ENCODE measurements at places on chromosomes 1 and 21.

GRCh38 chr21:38824124-38824822, 18.5 kb downstream of the ETS2 start:
- DNase-seq: no peak

DNA sequence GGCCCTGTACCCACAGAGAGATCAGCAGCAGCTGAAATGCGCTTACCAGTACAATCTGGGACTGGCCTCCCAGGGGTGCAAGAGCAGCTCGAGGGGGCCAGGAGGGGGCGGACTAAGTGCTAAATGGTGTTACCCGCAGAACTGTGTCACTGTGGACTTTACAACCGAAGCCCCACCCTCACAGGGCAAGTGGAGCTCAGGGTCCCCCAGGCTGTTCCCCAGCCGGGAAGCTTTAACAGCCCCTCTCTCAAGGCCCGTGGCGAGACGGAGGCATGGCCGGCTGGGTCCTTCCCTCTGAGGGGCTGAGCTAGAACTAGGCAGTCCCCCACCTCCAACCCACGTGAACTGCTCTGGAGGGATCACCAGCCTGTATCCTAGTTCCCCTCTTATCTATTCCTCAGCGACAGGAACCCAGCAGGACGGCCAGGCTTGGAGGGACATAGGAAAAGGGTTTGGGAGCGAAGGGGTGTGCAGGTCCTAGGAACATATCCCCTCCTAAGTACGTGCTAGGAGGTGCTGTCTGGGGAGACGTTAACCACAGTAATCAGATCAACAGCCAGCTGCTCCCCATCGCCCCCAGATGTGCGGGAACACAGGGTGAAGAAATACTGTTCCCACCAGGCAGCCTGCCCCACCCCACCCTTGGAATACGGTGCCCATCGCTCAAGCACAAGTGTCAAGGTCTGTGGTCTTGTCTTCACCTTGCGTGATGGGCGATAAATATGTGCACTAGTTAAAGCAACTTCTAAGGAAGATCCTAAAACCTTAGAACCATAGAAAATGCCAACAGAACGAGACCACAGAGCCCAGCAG, 24.4 kb downstream of the ZBTB17 start:
- DNase-seq: no peak

GRCh38 chr1:244914761-244915160, 50.4 kb upstream of the HNRNPU start:
- no peak for DNase-seq

- DNase-seq: no peak
These were observed 36.3 kb upstream of the CASZ1 start for GRCh38 chr1:10832703-10833102.

DNA sequence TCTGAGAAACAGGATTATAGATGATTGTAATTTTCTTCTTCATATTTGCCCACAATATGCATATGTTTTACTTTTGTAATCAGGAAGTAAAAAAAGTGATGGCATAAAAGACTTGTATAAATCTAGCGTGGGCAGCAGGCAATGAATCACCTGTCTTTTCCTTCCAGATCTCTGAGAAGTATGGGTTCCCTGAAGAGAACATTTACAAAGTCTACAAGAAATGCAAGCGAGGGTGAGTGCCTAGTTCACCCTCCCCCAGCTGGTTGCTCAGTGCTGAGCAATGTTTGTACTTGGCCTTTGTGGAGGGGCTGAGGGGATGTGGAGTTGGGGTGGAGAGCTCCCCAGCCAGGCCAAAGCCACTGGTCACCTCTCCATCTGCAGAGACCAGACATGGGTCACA, 30.7 kb downstream of the GRHL3 start:
- no peak for DNase-seq

Data from kidney glomerular epithelial cell (primary cell).